ENCODE measurements at places on chromosomes 1 and 21. TPM values are rescaled to one million over a fixed set of nuclear protein-coding genes. Genes with fewer than 3 reads are reported as not detected.

LRRC71 gene
- total RNA-seq: 7.7 TPM

DNA sequence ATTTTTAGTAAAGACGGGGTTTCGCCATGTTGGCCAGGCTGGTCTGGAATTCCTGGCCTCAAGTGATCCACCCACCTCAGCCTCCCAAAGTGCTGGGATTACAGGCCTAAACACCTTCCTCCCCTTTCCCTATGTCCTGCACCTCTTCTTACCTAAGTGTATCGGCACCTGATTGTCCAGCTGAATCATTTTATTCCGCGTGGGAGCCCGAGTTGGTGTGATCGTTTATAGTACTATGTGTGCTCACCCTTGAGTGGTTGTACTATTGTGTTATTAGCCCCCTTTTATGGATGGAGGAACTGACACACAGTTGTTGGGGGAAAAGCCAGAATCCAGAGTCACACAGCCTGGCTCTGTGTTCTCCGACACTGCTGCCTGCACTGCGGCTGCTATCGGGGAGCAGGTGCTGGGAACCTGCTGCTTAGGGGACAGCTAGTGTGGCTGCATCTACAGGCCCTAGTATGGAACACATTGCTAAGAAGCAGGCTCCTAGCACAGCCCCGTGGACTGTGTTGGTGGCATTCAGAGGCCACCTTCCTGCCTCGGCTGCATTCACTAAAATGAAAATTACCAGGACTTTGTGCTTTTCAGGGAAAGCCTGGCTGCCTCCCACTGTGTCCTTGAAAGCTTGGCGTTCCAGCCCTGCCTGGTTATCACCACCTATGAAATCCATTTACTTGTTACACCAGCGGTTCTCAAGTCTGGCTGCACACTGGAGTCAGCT is 21.6 kb downstream of the ENO1 start:
- DNase-seq: no peak

DNA sequence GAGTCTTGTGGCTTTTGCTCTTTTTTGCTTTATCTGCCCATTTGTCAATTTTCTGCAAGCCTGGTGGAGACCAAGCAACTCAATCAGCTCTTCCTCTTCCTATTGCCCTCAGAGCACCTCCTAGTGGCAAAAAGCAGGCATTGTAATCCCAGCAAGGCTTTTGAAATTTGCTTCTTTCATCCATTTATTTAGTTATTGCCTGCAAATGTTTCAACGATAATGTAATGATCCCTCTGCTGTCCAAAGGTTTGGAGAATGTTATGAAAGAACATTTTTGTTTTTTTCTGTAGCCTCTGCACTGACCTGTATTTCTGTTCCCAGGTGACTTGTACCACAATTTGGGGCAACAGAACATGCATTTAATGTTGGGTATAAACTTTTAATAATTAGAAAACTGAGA is 127.8 kb downstream of the GABPA start:
- no peak for DNase-seq

PLD5 gene
- total RNA-seq: 1.2 TPM

- DNase-seq: no peak
These were observed 2.5 kb downstream of the SRP9 start for GRCh38 chr1:225780134-225780533.

DNA sequence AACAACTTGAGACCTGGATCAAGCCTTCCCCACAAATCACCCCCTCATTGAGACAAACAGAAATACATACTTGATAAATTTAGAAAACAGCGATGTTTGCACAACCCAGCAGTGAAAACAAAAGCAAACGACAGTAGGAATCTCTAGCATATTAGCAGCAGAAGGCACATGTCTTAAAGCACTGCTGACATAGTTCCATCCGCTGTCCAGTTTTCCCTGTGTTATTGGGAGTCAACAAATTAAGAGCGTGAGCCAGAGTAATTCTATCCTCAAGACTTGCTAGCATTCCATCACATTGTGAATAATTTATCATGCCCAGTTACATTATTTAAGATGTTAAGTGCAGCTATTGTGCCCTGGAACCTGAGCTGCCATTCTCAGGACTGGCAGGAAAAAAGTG is 55.3 kb downstream of the IGSF5 start:
- no peak for DNase-seq

DNA sequence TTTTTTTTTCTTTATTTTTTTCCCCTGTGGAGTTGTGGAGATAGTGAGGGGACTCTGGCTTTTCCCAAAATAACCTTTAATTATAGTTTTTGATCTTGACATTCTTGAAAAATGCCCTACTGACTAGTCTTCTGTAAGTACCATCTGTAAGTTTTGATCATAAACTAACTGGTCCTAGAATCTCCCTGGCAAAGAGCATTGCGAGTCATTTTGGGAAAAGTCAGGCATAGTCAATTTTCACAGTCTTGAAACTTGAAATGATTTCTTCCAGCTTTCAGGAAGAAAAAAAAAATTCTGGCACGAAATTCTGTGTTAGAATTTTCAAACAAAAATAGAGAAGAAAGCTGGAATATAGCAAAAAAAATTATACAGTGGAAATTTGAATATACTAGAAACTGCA is 181.2 kb upstream of the SNX7 start:
- DNase-seq: no peak

GRCh38 chr1:15107058-15107687 is 46.4 kb upstream of the TMEM51 start:
- no peak for DNase-seq

SPSB1 gene
- 31.4 TPM for total RNA-seq

GRCh38 chr1:110184446-110184845 is 25.7 kb upstream of the KCNC4 start:
- DNase-seq: no peak

ACTA1 gene
- total RNA-seq: not detected

CD84 gene
- total RNA-seq: 19.9 TPM

DNA sequence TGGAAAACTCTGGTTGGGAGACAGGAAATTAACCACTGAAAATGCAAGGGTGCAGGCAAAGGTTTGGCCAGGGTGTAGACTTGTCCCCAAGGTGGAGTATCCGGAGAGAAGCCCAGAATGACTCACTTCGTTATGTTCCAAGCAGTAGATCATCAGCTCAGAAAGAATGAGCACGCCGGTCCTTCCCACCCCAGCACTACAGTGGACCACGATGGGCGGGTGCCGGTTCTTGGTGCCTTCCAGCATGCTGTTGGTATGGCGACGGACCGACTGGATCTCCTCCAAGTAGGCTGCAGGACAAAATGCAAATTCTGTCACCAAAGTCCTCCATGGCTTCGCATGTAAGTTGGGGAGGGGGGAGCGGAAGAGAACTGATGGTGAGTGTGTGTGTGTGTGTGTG is 83.4 kb downstream of the SMYD2 start:
- no peak for DNase-seq

IGSF3 gene
- 24.5 TPM for total RNA-seq

- no peak for DNase-seq
These were observed 182.6 kb upstream of the KCNK2 start for GRCh38 chr1:214899908-214900460.

GRCh38 chr1:199075792-199076191 is 437.0 kb downstream of the PTPRC start:
- no peak for DNase-seq

- no peak for DNase-seq
These were observed 244.9 kb downstream of the KCNJ6 start for GRCh38 chr21:37671381-37671780.

GRCh38 chr1:194084755-194085154 is 898.3 kb upstream of the B3GALT2 start:
- DNase-seq: no peak

GRCh38 chr1:177877086-177877485 is 92.8 kb downstream of the SEC16B start:
- no peak for DNase-seq

GRCh38 chr21:27359141-27359540 is 392.3 kb upstream of the ADAMTS5 start:
- DNase-seq: no peak

GRCh38 chr1:22349362-22350043 is 102.1 kb upstream of the ZBTB40 start:
- no peak for DNase-seq

GRCh38 chr1:29593601-29594382 is 357.5 kb downstream of the PTPRU start:
- DNase-seq: no peak

All from upper lobe of left lung (tissue), 6 donors.